ENCODE measurements at places on chromosomes 7 and 10.

DNA sequence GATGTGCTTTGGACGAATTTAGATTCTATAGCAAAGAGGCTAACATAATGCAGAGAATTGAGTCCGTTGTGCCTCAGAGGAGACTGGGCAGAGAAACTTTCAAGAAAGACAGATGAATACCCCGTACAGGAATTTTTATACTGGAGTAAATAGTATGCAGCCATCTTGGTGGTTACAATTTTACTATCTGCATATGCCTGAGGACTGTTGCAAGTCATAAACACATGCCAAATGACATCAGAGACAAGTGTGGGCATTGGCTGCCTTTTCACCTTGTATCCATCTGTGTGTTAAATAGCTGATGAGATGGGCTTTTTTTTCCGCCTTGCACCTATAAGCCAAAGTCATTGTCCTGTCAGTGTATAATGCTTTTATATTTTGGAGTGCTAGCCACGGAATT is 267.5 kb upstream of the SP4 start:
- no peak for DNase-seq

GRCh38 chr10:687583-688311 is 1.7 kb downstream of the DIP2C start:
- no peak for DNase-seq

DNA sequence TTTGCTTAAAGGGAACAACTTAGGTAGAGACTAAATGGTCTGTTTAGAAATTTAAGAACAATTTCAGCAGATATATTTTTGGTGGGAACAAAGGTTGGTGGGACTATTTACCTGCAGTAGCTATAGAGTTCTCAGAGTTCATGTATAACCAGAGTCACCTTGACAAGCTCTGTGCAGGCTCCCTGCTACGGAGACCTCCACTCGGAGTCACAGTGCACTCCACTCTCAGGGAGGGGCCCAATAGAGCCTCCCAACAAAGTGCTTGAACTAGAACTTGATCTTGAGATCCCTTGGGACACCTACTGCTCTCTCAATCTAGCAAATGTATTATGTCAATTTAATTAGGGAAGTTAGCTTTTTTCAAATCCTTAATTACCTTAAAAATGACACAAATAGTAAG is 2.3 kb downstream of the MYPN start:
- no peak for DNase-seq

GRCh38 chr7:45073786-45074527 is 14.8 kb downstream of the NACAD start:
- DNase-seq: no peak

Data from ascending aorta (tissue), 2 donors.